ENCODE measurements at places on chromosomes 12 and 14.

- DNase-seq, result no peak
These were observed 13.4 kb downstream of the CDK17 start for GRCh38 chr12:96386794-96387193.

DNA sequence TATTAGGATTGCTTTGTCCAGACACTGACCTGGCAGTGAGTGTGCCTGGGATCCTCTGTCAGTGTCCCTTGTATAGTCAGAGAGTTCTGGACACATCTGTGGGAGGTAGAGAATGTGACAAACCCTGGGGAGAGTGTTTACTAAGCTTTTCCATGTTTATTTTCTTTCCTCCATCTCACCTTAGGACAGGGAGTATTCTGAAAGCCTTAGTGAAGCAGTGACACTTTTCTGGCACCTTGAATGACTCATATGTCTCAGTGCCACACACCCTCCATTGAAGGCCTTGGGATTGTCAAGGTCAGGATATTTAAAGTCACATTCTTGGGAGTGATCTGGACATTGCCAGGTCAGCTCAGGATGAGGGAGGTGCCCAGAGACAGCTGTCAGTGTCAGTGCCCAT lies 34.9 kb upstream of the CTDSP2 start:
- no peak for DNase-seq

DNA sequence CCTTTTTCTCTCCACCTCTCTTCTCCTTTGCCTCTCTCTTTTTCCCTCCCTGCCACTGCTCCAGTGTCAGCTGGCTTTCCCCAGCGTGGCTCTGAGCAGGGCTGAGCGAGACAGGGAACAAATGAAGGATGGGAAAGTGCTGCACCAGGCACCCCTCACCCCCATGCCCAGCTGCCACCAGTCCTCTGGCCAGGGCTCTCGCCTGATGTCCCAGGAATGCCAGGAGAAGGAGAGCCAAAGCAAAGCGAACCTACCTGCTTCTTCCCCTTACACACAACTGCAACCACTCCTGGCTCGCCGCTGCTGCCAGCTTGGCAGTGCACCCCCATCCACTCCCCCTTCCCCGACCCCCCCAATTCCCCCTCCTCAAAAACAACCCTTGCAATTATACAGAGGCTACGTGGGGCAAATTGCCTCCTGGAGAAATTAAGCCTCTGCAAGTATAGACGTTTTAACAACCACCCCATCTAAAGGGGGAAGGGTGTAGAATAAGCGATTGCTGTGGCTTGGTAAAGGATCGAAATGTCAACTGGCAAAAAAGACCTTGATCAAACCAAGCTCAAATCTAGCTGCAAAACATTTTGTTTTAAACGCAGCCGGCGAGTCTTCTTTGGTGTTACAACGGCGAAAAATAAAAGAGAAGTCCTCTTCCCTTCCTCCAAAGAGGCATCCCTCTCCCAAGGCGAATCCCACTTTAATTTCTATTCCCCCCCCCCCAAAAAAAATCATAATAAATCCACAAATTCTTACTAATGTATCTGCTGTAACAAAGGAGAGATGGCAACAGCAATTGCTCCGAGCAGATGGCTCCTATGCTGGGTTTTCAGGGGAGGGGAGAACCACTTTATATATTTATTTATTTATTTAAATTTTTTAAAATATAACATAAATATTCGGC lies 2.9 kb downstream of the BCL11B start:
- no peak for DNase-seq

DNA sequence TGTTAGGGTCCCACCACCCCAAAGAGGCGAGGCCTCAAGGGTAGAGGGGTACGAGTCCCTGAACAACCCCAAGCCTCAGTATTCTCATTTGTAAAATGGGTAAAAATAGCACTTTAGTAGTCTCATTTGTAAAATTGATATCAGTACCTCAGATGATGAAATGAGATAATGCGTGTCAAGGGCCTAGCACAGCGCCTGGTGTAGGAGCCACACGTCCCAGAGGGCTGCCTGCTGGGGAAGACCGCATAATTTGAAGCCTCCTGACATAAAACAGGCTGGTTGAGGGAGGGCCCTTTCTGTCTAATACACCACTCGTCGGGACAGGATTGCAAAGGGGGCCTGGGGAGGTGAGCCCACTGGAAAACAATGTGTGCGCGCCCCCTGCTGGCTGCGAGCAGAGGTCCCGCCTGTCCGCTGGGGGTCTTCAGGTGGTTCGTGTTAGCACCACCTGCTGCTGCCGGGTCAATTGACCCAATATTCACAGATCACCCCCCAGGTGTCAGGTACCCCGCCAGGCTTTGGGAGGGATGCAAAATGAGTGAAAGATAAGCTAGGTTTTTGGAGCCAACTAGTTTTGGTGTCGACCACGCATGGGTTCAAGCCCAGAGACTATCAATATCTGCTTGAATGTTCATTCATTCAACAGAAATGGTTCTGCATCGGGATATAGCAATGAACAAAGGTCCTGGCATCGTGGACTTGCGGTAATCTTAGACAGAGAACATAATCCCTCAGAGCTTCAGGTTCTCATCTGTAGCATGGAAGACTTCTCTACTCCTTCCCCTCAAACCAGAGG lies 24.7 kb upstream of the IRF2BPL start:
- no peak for DNase-seq

GRCh38 chr12:2387103-2387834 lies 334.5 kb downstream of the CACNA1C start:
- no peak for DNase-seq

DNA sequence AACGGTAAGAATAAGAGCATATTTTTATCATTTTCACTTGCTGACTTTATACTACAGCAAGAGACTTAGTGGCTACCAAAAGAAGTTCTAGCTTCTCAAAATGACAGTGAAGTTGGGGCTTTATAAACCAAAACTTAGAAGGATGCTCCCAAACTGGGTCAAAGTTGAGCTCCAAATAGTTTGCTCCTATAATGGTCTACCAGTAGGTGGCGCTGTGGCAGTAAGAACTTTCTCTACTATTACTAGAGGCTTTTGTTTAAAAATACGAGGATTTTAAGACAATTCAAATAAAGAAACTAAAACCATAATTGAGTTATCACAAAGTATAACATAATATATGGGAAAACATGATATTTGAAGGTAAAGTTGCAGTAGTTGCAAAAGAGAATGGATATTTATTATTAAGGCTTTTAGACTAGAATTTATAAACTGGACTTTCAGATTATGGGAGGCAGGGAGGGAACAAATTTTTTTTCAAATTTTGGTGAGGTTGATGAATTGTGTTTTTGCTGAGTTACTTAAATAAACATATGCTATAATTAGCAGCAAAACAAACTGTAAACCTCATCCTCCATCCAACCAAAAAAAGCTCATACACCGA lies 75.0 kb downstream of the TGFB3 start:
- DNase-seq, result no peak

DNA sequence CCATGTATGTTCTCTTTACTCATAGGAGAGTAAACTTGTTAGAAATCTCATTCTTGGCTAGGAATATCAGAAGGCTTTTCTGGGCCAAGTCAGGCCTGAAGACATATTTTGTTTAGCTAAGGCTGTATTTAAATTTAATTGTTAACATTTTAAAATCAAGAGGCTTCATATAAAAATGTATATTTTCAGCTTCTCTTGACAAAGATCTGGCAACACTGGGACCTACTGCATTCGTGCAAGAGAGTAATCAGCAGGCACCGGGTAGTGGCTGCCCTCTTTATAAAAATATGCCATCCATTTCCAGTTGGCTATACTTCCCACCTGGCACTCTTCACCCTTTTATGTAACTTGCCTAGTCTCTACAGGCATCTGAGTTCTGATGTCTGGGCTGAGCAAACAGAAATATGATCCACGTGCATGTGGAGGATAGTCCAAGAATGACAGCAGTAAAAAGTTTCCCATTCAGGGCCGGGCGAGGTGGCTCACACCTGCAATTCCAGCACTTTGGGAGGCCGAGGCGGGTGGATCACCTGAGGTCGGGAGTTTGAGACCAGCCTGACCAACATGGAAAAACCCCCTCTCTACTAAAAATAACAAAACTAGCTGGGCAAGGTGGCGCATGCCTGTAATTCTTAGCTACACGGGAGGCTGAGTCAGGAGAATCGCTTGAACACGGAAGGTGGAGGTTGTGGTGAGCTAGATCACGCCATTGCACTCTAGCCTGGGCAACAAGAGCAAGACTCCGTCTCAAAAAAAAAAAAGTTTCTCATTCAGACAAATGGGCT lies 2.0 kb upstream of the SOS2 start:
- DNase-seq, result no peak

GRCh38 chr14:86619726-86620125 lies 1089.8 kb downstream of the FLRT2 start:
- no peak for DNase-seq

GRCh38 chr12:2283916-2284315 lies 231.1 kb downstream of the CACNA1C start:
- no peak for DNase-seq

GRCh38 chr12:91579516-91580263 lies 397.1 kb upstream of the DCN start:
- DNase-seq, result no peak
